Naive B cell (primary cell): ENCODE measurements at places on chromosomes 2 and 18.

- DNase-seq = no peak
Measured at GRCh38 chr18:10121786-10122515, 208.1 kb downstream of the VAPA start.

DNA sequence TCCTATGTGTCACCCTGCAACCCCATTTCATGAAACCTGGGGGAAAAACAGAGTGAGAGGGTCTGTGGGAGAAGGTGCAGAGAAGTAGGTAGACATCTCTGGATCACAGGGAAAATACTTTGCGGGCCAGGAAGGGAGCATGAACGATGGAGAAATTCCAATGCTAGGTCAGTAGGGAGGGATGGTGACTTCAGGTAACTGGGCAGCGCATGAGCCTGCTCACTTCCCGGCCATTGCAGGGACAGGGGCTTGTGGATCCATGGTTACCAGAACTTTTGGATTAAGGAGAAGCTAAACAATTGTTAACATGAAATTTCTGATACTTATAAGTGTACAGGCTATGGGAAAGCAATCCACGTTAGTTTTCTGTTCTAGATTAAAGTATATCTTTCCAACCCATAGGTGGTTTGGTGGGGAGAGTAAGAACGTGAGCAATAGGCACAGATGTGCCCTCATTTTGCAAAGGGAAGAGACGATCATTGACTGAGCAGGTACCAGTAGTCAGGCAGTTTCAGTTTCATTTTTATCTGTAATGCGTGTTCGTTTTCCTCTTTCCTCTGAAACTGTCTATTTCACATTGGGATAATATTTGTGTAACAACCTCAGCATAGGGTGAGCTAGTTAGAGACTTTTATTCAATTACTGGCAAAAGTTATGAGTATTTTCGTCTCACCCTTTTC is 65.0 kb downstream of the NYAP2 start:
- DNase-seq = no peak

DNA sequence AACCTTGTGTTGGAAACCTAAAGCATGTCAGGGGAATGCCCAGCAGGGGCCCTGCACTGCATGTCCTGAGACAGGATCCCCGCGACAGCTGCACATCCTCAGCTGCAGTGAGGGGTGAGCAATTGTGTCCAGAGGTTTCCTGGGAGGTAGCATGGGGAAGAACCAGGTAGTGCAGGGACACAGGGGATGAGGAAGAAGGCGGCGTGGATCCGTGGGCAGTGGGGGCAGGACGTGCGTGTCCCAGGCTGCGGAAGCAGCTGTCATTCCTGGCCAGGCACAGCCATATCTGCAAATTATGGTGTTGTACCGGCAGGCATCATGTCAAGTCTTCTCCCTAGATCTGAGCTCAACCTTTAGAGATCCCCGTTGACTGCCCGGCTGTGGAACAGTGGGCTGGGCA is 238.2 kb upstream of the MYT1L start:
- no peak for DNase-seq

DNA sequence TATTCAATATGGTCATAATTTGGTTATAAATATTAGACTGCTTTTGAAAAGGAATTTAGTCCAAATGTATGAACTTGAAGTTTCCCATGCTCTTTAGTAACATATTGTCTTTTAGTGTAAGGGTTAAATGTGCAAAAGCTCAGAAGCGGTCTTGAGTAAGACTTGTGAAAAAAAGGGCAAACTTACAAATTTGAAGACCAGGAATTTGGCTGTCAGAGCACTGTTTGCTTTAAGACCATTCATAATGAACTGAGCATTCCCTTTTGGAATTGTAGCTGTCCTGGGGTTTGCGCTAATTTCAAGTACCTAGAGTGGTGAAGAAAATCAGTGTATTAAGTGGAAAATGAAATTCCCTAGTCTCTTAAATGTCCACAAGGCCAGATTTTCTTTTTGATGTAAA is 6.9 kb upstream of the ZEB2 start:
- no peak for DNase-seq

- DNase-seq = no peak
Measured at GRCh38 chr2:225806105-225806504, 406.6 kb downstream of the NYAP2 start.
